ENCODE measurements at places on chromosomes 3 and 15.

- DNase-seq = no peak
Observed at GRCh38 chr3:55329849-55330248, 157.3 kb downstream of the WNT5A start.

- no peak for DNase-seq
Observed at GRCh38 chr3:129593595-129594339, 12.7 kb downstream of the PLXND1 start.

DNA sequence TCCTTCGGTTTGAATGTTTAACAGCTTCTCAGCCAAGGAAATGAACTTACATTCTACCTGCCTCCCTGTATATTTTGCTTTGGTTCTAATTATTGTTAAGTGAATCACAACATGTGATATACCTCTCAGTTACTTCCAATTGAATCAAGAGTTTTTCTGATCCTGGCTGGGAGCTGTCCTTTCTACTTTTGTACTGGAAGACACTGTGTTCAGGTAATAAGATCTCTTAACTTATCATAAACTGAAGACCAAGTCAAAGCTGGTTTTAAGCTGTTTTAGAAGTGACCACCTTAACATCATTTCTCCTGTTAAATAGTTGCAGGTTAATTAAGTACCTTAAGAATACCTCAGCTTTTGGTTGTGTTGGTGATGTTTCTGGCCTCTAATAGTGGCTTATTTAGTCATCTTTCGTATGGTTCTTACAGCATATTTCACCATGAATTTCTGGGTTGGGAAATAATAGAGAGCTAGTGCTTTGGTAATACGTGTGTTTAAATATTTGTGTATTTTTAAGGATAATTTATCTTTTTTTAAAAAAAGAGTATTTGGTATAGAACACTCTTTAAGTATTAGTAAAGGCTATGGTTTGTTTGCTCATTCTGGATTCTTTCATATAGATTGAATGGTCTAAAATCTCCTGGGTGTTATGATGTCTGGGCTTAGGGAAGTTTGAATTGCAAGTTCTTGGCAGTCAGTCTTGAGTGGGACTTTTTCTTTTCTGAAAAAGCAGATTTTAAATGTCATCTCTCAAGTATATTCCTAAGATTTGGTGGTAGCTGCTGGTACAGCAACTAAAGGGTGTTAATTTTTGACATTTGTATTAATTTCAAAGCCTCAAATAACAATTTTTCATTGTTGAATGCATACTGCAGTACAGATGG is 1.6 kb downstream of the RAB8B start:
- DNase-seq = no peak

GRCh38 chr3:178263236-178263916 is 272.9 kb upstream of the KCNMB2 start:
- DNase-seq = no peak

GRCh38 chr15:57237301-57237642 is 139.0 kb upstream of the CGNL1 start:
- DNase-seq = no peak

DNA sequence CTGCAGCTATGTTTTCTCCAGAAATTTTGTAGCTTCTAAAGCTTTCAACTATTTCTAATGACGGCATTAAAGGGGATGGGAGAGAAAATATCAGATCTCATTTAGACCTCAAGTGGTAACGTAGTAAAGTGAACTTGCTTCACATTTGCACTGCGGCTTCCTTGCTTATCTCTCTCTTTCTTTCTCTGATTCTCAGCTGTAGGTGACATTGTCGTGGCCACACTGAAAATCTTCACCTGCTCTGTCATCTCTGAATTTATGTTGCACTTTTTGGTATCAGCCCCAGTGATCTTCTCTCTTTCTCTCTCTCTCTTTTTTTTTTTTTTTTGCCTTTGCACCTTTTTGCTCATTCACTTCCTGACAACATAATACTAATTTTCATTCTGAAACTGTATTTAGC is 254.1 kb upstream of the SATB1 start:
- no peak for DNase-seq

DNA sequence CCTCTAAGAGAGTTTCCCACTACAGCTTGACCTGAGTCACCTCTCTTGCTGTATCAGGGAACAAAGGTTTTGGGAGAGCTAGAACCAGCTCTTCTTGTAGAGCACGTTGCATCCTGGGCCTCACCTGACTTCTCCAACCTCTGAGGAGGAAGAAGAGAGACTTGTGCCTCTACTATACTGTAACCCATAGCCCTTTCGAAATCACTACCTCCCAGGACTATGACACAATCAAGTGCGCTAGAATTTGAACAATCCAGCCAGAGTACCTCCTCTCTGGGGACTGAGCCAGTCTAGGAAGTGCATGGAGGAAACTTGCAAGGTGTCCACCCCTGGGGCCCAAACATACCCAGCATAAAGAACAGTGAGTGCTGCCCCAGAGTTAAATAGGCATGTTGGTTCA is 192.8 kb upstream of the BHLHE40 start:
- DNase-seq = no peak
